ENCODE measurements at places on chromosomes 11 and 22. TPM values are rescaled to one million over a fixed set of nuclear protein-coding genes. Genes with fewer than 3 reads are reported as not detected.

The TSPAN32 gene
- 81.8 TPM for total RNA-seq

The SNX19 gene
- 41.2 TPM for total RNA-seq

The ISX gene
- not detected for total RNA-seq

The OR52N5 gene
- not detected for total RNA-seq

The RAPSN gene
- total RNA-seq, result 0.85 TPM

The RASSF7 gene
- 14.1 TPM for total RNA-seq

The GTPBP1 gene
- 272 TPM for total RNA-seq

The C11orf97 gene
- not detected for total RNA-seq

The OR5B21 gene
- total RNA-seq, result not detected

The MPZL2 gene
- total RNA-seq, result 0.95 TPM

The RBMXL2 gene
- total RNA-seq, result not detected

All from CD4-positive, alpha-beta T cell (primary cell).